ENCODE measurements at places on chromosomes 11 and 22. TPM values are rescaled to one million over a fixed set of nuclear protein-coding genes. Genes with fewer than 3 reads are reported as not detected.

The VSIG2 gene
- total RNA-seq, result 1.1 TPM

The MMP27 gene
- total RNA-seq, result not detected

DNA sequence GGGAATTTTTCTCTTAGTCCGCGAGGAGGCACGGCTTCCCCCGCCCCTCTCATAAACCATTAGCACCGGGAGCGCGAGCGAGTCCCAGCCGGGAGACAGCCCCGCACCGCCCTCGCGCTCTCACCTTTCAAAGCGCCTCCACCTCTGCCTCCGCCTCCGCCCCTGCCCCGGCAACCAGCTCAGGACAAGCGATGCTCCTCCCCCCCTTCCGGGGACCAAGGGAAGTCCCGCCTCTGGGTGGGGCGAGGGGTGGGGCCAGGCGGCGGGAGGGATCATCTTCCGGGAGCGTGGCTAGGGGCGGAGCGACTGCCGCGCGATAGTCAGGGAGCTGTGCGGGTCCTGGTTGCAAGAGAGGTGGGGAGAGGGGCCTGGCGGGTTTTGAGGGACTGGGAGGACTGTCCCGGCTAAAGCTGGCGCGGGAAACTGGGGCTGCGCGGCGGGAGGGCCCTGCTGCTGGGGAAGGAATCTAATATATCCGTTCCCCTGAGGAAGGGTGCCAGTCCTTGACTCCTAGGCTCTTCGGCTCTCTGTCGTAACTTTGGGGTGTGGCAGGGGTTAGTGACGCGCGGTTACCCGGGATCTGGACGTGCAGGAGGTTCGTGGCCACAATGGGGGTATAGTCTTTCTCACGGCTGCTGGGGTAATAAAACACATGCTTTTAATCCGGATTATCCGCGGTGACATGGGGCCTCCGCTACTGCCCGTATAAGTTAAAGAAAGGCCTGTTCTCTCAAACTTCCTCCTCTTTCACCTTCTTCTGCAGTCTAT, at the start of the genes CCDC82 and JRKL:
Gene CCDC82 (minus strand): TSS at position 193 of the 768 bp plus-strand sequence. CDS start 5,165 bp downstream, outside the sequence.
Gene JRKL (plus strand): TSS at position 294 of the 768 bp plus-strand sequence. CDS start 637 bp downstream, outside the sequence.
- DNase-seq, result peak; percentile 97

- no peak for DNase-seq
These were observed 24.7 kb downstream of the NCF4 start for GRCh38 chr22:36885474-36885873.

DNA sequence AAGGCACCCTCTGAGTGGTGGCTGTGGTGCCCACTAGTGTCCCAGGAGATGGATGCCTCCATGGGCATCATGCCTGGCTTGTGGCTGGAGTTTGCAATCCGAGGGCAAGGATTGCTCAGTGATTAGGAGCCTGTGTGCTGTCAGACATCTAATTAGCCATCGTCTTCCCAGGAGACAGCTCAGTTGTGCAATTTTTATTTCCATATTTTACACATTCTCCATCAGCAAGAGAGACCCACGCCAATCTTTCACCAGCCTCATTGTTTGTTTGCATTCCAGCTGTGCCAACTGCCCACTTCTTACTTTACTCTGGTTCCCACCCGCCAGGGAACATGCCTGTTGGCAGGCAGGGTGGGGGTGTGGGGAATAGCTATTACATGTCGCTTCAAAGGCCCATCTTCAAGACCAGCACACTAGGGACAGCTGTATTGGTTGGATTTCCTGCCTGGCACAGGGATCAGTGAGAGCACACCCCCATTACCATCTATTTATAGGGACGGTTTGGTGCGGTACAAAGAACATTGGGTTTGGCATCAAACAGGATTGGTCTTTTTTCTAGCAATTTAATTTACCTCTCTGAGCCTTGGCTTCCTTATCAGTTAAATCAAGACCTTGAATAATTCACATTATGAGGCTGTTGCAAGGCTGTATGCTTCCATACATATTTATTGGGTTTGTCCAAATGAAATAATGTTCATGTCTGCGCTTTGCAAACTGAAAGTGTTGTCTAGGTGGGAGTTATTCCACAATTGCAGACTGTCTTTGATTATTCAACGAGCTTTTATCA, 80.7 kb upstream of the NAV2 start:
- no peak for DNase-seq

DNA sequence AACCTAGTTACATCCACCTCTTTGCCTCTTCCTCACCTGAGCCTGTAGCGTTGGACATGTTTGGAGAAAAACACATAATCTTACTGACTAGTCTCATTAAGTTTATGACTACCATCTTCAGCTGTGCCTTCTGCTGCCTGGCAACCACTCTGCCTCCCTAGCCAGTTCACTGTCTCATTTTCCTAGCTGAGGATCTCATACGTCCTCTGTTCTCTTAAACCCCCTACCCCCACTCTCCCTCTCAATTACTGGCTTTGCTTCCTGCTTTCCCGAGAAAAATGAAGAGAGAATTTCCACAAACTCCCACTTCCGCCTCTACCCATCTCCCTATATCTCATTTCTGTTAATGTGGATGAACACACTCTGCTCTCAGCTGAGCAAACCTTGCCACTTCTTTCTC, 239.3 kb upstream of the POU2AF2 start:
- no peak for DNase-seq

- DNase-seq, result no peak
These were observed 47.9 kb downstream of the DCUN1D5 start for GRCh38 chr11:103043826-103044678.

DNA sequence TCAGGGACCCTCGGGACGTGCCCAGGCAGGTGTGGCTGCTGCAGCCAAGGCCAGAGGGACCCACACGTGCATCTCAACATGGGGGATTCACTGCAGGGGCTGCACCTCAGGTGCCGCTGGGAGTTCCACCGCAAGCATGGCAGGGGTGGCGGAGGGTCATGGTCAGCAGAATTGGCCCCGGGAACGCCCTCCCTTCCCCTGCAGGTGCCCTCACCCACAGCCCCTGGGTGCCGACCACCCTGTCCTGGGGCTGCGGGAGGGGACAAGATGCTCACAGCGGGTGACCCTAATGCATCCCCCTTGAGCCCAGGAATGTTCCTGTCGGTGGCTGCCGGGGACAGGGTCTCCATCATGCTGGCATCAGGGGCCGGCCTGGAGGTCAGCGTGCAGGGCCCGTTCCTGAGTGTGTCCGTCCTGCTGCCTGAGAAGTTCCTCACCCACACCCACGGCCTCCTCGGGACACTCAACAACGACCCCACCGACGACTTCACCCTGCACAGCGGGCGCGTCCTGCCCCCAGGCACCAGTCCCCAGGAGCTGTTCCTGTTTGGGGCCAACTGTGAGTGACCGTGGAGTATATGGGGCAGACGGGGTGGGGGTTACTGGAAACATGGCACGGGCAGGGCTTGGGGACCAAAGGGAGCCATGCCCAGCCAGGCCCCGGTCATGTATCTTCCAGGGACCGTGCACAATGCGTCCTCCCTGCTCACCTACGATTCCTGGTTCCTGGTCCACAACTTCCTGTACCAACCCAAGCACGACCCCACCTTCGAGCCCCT, 5.8 kb downstream of the SUSD2 start:
- DNase-seq, result no peak
